ENCODE measurements at places on chromosomes 11 and 22.

- DNase-seq = no peak
These were observed 34.1 kb upstream of the CD81 start for GRCh38 chr11:2342981-2343380.

DNA sequence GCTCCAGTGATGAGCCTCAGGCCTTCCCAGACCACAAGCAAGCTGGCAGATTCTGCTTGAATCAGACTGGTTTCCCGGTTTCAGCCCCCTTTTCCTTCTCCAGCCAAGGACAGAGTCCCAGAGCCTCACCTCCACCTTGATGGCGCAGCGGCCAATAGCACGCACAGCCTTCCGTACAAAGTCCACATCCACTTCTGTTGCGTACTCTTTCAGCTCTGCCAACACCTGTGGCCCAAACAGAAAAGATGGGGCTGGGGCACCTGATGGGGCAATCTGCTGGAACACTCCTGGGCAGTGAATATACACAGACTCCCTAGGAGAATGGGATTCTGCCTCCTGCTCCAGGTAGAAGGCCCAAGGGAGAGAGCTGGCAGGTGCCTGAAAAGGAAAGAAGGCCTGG is 35.5 kb upstream of the RASL10A start:
- DNase-seq = no peak

- no peak for DNase-seq
These were observed 49.8 kb upstream of the CYP2D6 start for GRCh38 chr22:42180349-42180842.

DNA sequence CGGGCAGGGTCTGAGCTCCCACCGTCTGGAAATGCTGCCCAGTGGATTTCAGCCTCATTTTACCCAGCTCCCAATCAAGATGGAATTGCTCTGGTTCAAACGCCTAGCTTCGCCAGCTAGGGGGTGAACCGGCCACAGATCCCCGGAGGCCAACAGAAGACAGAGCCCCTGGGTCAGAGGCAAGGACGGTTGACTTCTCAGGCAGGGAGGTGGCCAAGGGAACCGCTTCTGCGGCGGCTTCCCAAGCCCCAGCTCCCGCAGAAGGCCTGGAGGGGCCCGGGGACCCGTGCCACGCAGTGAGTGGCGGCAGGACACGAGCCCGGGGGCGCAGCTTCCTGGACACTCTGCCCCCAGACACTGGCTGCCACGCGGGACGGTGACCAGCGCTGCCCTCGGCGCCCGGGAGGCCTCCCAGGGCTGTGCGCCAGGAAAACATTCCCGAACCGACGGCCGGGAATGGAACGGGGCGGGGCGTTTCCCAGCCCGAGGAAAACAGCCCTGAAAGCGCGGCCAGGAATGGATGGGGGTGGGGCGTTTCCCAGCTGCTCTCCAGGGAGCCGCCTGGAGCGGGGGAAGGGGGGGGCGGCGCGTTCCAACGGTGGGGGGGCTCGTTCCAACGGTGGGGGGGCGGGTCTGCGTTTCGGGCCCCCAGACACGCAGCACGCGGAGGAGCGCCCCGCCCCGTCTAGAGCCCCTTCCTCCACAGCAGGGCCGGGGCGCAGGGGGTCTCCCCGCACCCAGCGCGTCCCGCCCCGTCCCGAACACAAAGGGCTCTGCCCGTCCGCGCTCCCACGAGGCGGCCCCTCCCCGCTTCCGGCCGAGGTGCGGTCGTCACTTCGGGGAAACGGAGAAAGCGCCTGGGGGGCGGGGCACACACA is 13.5 kb upstream of the B4GALNT4 start:
- peak; percentile 91 for DNase-seq

DNA sequence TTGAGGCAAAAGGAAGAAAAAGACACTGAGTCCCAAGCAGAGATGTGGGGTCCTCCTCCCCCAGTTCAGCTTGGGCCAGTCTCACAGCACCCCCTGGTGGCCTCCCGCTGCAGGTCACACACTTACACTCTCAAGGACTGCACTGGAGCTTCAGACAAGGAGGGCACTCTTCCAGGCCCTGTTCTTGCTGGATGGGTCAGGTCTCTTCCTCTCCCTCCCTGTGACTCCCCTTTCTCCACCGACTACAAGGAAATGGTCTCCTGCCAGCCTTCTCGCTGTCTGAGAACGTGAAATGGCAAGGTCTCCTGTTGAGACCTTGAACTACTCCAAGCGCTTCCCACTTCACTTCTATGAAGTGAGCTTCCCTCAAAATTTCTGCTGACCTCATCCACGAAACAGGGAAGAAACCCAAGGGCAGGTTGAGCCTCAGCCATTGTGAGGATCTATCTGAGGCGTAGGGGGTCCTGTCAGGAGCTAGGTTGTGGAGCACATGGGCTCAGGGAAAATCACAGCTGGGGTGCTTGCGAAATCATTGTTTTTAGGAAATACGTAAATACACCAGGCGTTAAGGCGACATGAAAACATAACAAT is 11.2 kb upstream of the IGLL1 start:
- DNase-seq = peak; percentile 10

- no peak for DNase-seq
These were observed 173.3 kb downstream of the GRIA4 start for GRCh38 chr11:105783216-105783615.

Measured in GM04504 (cell line).